Activated CD8-positive, alpha-beta T cell treated with anti-CD3 and anti-CD28 coated beads for 36 hours (primary cell): ENCODE measurements at places on chromosomes 5 and 9.

DNA sequence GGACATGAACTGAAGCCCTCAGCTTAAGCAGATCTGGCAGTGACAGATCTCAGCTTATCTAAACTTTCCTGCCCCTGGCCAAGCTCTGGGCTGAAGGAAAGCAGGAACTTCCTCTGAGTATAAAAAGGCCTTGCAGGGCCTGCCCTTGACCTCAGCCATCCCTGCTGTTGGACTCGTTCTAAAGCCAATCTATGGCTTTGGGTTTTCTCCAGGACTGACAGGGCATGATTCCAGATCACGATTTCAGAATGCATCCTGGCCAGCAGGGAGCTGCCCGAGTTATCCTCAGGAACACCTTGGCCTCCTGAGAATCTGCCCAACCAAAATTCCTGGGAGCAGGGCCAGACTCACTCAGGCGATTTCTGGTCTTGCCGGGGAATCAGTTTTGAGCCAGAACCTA is 502.7 kb downstream of the TLE4 start:
- DNase-seq = no peak

DNA sequence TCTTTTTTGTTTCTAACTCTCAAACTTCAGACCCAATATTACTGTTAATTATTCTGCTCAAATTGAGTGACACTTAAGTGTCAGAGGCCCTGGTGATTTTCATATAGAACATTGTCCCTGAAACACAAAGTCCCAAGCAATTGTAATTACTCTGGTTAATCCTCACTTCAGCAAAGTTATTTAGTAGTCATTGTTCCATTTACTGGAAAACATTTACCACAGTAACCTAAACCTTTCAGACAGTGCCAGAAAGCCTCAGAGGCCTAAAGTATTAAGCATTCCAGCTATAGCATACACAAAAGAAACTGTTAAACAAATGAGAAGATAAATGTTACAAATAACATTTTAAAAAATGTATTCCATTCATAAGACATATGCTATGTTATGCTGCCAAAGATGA is 237.2 kb upstream of the CDH6 start:
- DNase-seq = no peak

DNA sequence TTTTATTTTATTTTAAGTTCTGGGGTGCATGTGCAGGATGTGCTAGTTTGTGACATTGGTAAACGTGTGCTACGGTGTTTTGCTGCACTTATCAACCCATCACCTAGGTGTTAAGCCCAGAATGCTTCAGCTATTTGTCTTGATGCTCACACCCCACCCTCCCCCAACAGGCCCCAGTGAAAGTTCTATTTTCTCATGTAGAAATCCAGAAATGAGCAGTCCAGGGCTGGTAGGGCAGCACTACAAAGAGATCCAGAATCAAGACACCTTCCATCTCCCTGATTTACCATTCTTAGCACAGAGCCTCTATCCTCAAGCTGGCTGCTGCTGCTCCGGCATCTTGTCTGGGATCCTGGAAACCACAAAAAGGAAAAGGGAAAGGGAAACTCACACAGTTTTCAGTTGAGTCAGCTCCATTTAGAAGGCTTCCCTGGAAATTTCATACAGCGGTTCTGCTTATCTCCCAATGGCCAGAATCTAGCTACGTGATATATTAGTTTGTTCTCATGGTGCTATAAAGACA is 85.4 kb upstream of the SMARCA2 start:
- no peak for DNase-seq

- no peak for DNase-seq
Measured at GRCh38 chr5:44640945-44641456, 167.7 kb upstream of the MRPS30 start.

- no peak for DNase-seq
Measured at GRCh38 chr9:134328341-134328840, 2.1 kb downstream of the RXRA start.
